ENCODE measurements at places on chromosomes 6 and 20. TPM values are rescaled to one million over a fixed set of nuclear protein-coding genes. Genes with fewer than 3 reads are reported as not detected.

Gene RPP40
- total RNA-seq, result 17.5 TPM

Gene GNAS-AS1
- total RNA-seq, result not detected

Gene FOXF2
- 51.6 TPM for total RNA-seq

DNA sequence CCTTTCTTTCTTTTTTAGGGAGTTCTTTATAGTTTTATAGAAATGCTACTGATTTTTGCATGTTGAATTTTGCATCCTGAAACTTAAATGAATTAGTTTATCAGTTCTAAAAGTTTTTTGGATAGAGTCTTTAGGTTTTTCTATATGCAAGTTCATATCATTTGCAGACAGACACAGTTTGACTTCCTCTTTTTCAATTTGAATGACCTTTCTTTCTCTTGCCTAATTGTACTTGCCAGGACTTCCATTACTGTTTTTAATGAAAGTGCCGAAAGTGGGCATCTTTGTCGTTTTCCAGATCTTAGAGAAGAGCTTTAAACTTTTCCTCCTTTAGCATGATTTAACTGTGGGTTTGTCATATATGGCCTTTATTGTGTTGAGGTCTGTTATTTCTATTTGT lies 21.1 kb upstream of the EDN1 start:
- no peak overlapping the region for H3K4me3 ChIP-seq
- peaks cover 20% of the 10 kb centered on the region for H3K4me1 ChIP-seq
- DNase-seq, result no peak

- DNase-seq, result no peak
- H3K4me3 ChIP-seq, result no peak overlapping the region
- no peaks in the 10 kb centered on the region for H3K4me1 ChIP-seq
- H3K36me3 ChIP-seq, result no peaks in the 10 kb centered on the region
- H3K27ac ChIP-seq, result no peak overlapping the region
Measured at GRCh38 chr6:99882128-99882702, 111.8 kb downstream of the MCHR2 start.

- peaks cover 29% of the 10 kb centered on the region for H3K4me1 ChIP-seq
- no peak for DNase-seq
- no peaks in the 10 kb centered on the region for H3K36me3 ChIP-seq
- no peak overlapping the region for H3K27ac ChIP-seq
Measured at GRCh38 chr20:1876975-1877608, 18.1 kb upstream of the SIRPA start.

DNA sequence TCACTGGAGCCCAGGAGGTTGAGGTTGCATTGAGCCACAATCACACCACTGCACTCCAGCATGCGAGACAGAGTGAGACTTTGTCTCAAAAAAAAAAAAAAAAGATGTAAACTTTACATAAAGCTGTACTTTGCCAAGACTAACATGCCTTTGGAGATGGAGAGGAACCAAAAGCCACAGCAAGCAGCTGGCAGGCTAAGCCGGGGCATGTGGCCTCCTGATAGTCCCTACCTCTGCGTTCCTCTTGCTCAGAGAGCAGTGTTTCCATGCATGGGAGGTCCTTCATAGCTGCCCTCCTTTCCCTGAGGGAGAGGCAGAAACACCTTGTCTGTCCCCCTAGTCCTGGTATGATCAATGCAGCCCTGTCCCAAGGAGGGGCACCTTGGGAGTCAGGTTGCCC lies 35.2 kb downstream of the SPATA2 start:
- no peak for DNase-seq
- peaks cover 34% of the 10 kb centered on the region for H3K4me1 ChIP-seq
- peaks cover 31% of the 10 kb centered on the region for H3K36me3 ChIP-seq
- no peak overlapping the region for H3K27ac ChIP-seq
- H3K27me3 ChIP-seq, result no peaks in the 10 kb centered on the region

- H3K36me3 ChIP-seq, result no peaks in the 10 kb centered on the region
- DNase-seq, result no peak
- no peak overlapping the region for H3K4me3 ChIP-seq
- H3K27ac ChIP-seq, result no peak overlapping the region
- H3K27me3 ChIP-seq, result 0 out of 2 replicates have a peak, but pooled peaks cover 3% of the 10 kb centered on the region
Measured at GRCh38 chr6:357791-358341, 33.7 kb upstream of the IRF4 start.

- H3K27ac ChIP-seq, result no peak overlapping the region
- peaks cover 5% of the 10 kb centered on the region for H3K4me1 ChIP-seq
- no peak for DNase-seq
Measured at GRCh38 chr20:51043811-51044210, 20.9 kb upstream of the KCNG1 start.

DNA sequence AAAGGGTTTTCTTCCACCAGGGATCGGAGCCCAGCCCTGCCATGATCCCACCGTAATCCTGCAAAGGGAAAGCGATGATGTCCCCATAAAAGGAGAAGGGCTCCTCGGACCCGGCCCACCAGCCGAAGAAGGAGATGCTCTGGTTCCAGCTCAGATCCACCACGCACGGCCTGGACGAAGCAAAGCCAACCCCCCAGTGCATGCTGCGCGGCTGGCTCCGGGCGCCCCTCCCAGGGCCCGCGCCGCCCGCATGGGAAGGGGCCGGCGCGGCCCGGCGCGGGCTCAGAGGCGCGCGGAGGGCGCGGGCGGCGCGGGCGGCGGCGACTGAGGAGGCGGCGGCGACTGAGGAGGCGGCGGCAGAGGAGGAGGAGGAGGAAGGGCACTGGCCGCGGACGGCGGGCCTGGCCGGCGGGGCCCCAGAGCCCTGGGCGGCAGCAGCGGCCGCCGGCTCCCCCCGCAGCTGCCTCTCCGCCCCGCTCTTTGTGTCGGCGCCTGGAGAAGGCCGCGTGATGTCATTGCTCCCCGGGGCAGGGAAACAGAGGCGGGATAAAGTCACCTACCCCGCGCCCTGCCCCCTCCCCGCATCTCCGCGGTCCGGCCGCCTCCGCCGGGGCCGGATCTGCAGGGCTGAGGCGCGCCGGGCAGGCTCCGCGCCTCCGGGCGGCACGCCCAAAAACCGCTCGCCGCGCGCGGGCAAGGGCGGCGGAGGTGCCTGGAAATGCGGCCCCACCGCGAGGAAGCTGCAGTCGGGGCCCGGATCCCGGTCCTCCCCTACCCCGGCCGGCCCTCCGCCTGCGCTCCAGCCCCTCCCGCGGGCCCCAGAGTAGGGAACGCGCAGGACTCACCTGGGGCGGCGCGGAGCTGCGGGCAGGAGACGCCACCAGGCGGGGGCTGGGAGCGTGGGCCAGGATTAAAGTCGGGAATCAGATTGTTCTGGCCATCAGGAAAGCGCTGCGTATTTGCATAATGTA lies at the start of gene FAXC:
Gene FAXC, minus strand, starts transcription at position 504 of the 971 bp plus-strand sequence. Its CDS starts 302 bp downstream, at position 202.
- peaks cover 3% of the 10 kb centered on the region for H3K36me3 ChIP-seq
- H3K27me3 ChIP-seq, result 0 out of 2 replicates have a peak, but pooled peaks cover 2% of the 10 kb centered on the region
- DNase-seq, result peak; percentile 64

All from SJSA1 (cell line).